Iris pigment epithelial cell (primary cell): ENCODE measurements at places on chromosomes 2 and 18.

- no peak for DNase-seq
Observed at GRCh38 chr18:44051026-44051425, 629.7 kb upstream of the SETBP1 start.

DNA sequence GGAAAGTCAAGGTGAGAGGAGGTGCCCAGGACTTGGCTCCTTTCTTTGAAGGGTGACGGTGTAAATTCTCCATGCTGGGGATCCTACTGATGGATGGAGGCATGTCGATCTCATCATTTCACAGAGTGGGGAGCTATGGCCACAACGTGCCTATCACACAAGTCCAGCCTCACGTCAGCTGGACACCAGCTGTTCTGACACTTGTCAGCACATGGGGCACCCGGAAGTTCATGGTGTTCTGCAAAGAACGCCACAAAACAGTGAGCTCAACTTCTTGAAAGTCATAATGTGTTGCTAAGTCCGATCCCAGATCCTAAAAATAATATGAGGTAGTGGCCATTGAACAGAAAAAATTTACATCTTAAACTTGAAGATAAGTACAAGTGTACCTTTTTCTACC, 12.3 kb downstream of the PAX8 start:
- no peak for DNase-seq

- no peak for DNase-seq
Observed at GRCh38 chr18:58381676-58382411, 247.0 kb downstream of the ALPK2 start.

DNA sequence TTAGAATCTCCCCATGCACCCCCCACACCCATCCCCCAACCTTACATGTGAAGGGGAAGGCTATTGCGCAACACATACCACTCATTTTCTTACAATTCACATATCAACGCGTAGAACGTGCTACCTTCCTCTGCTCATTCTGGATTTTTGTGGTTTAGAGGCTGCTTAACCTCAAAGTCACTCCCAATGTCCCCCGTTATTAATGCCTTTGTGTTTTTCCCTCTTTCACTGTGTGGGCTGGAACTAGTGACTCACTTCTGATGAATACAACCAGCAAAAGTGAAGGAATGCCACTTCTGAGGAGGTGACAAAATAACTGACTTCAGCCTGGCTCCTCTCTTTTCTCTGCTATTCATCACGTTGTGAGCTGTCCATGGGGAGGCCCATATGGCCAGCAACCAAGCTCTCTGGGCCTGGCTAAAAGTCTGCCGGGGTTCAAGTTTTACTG, 342.5 kb upstream of the NXPH2 start:
- DNase-seq = peak; percentile 52

GRCh38 chr2:8841932-8842331, 4.5 kb upstream of the KIDINS220 start:
- no peak for DNase-seq

DNA sequence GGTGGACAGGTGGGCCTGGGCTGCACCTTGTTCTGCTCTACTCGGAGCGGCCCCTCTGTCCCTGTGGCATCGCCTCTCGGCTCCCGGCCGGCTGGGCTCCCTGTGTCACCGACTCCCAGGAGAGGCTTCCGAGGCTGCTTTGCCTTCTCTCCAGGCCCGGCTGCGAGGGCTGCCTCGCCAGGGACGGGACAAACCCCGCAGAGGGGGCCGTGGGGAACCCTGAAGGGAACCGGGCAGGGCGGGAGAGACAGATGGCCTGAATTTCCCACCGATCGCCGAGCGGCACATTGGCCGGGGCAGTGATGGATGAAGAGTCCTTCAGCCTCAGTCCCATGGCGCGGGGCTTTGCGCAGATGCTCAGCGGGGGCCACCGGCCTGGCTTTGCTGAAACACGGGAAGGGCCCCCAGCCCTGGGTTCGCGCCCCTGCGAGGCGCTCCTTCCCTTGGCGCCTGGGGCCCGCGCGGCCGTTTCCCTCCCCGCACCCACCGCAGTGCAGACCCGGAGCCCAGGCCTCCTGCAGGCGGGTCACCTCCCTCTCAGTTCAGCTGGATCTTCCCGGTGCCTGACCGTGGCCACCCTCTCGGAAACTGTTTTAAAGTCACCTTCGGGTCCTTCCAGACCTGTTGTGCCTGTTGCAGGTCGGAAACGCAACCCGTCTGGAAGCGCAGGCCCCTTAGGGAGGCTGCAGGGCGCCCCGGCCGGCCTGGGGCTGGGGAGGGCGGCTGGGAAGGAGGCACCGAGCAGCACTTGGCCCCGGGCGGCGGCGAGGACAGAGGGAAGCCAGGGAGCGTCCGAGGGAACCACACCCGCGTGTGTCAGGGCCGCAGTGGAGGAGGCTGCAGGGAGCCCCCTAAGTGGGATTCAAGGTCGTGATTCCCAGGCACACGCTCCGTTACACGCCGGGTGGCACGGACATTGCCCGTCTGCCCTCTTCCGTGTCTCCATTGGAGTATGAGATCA, 341.9 kb upstream of the SALL3 start:
- DNase-seq = no peak

DNA sequence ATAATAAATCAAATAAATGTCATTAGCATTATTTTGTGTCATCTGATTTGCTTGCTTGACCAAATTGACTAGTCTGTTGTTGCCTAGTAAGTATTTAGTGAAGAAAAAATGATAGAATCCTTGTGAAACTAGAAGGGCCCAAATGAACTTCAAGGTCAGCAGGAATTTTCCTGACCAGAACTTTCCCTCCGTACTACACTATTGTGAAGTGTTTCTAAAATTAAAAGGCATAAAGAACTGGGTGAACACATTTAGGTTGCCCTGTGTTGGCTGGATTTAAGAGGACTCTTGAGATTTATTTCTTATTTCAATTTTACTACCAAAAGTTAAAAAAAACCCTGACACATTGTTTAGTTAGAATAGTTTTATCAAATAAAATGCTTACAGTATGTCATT, 142.6 kb downstream of the CCDC85A start:
- no peak for DNase-seq

DNA sequence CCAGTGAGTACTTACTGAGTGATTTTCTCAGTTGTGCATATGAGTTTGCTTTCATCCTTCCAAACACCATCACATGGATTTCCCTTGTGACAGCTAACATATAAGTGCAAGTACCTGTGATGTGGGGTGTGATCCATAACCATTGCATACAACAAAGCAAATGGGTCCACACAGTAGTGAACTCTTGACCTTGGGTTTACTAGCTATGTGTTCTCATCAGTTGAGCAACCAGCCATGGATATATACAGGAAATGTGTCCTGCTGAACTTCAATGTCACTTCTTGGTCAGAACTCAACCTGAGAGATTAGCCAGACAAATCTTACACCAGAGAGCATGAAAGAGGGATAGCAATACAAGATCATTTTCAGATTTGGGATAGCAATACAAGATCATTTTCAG, 420.9 kb upstream of the KCNH7 start:
- DNase-seq = peak; percentile 53

GRCh38 chr2:241680827-241681599, 5.6 kb downstream of the DTYMK start:
- peak; percentile 99 for DNase-seq

DNA sequence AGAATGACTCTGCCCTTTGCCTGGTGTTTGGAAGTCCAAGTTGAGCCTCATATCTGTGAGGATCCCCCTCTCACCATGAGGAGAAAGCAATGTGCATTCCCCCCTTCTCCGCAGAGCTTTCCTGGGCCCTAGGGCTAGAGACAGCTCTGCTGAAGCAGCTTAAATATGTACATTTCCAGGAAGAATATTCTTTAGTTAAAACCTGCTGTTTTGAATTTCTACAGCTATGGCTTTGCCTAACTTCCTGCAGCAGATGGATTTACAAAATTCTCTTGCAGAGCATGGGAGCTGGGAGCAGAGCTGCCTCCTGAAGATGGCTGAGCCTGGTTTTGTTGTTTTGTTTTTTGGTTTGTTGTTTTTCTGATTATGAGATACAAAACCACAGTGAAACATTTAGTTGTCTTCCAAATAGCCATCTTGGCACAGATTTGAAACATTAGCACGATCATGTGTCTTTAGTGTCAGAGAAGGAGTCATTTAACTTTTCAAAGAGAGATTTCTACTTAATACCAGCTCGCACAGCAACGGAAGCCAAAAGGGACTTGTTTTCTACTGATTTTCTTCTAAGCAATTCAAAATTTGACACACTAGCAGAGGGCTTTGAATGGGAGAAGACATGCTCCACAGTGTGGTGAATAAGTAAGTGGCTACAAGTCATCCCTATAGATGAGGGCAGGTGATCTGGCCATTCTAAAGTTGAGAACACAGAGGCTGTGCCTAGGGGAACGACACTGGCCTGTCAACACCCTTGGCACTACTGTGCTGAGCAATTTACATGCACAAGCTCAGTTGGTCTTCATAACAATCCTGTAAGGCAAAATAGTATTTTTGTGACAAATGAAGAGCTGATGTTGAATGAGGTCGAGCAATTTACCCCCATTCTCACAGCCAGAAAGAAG, 222.6 kb downstream of the MREG start:
- no peak for DNase-seq
